ENCODE measurements at places on chromosomes 4 and X.
A peak's percentile ranks its signal among the peaks of the same experiment; 100 is the strongest.

- DNase-seq, result peak; percentile 26
These were observed 41.0 kb upstream of the GATB start for GRCh38 chr4:151801547-151802516.

DNA sequence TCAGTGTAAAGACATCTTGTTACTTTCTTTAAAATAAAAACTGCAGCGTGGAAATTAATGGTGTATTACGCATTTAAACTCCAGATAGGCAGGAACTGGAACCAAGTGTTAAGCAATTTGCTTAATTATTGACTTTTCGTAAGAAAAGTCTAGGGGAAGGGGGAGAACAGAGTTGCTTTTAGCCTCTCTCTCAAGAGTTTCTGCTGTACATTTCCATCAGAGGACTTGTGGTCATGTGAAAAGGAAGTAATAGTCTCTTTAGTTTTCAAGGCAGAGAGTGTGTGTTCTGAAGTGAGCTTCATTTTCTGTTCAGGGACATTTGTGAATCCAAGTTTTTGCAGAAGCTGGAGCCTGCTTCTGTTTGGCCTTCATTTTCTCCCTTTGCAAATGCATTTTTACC lies 127.2 kb downstream of the UBE2K start:
- no peak for DNase-seq

GRCh38 chr4:47413521-47413920 lies 50.0 kb downstream of the COMMD8 start:
- no peak for DNase-seq

GRCh38 chr4:79852305-79852730 lies 220.7 kb downstream of the ANTXR2 start:
- no peak for DNase-seq

- DNase-seq, result no peak
These were observed 392.8 kb upstream of the NR3C2 start for GRCh38 chr4:148834804-148835631.

- DNase-seq, result no peak
These were observed 473.7 kb downstream of the CENPC start for GRCh38 chr4:67071641-67072040.

DNA sequence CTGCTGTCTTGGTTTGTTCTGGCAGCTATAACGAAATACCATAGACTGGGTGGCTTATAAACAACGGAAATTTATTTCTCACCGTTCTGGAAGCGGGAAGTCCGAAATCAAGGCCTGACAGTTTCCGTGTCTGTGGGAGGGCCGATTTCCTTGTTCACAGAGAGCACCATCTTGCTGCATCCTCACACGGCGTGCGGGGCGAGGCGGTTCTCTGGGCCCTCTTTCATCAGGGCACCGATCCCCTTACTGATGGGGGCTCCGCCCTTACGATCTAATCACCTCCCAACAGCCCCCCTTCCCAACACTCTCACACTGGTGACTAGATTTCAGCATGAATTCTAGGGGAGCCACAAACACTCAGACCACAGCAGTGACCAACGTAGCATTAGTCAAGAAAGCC lies 578.3 kb upstream of the FAT1 start:
- no peak for DNase-seq

- DNase-seq, result no peak
These were observed 81.6 kb upstream of the TBC1D9 start for GRCh38 chr4:140837736-140838135.

- no peak for DNase-seq
These were observed 25.8 kb upstream of the DYNLT3 start for GRCh38 chrX:37873220-37873619.

DNA sequence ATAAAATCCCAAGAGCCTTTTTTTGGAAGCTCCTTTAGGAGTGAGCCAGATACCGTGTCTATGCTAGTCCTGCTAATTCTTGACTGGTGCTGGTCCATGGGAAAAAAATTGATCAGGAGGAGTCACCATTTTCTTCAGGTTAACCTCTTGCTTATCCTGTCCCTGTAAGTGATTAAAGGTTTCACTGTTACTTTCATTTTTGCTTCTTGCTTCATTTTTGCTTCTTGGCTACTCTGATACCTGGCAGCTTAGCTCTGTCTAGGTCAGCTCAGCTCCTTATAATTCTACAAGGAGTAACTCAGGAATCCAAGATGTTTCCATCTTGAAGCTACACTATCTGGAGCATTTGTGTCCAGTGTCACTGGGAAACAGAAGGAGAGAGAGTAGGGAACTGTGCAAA lies 45.7 kb downstream of the AFM start:
- no peak for DNase-seq

GRCh38 chrX:115949900-115950822 lies 220.4 kb upstream of the AGTR2 start:
- DNase-seq, result no peak

- DNase-seq, result no peak
These were observed 64.1 kb upstream of the LAS1L start for GRCh38 chrX:65598559-65599147.

GRCh38 chrX:53088136-53088974 lies 5.6 kb upstream of the KANTR start:
- peak; percentile 67 for DNase-seq

GRCh38 chr4:13627178-13627605 lies 333 bp downstream of the BOD1L1 start:
- DNase-seq, result peak; percentile 4

- no peak for DNase-seq
These were observed 74.2 kb downstream of the PPA2 start for GRCh38 chr4:105399532-105400161.

- DNase-seq, result no peak
These were observed 11.8 kb upstream of the PDGFC start for GRCh38 chr4:156983366-156983765.

DNA sequence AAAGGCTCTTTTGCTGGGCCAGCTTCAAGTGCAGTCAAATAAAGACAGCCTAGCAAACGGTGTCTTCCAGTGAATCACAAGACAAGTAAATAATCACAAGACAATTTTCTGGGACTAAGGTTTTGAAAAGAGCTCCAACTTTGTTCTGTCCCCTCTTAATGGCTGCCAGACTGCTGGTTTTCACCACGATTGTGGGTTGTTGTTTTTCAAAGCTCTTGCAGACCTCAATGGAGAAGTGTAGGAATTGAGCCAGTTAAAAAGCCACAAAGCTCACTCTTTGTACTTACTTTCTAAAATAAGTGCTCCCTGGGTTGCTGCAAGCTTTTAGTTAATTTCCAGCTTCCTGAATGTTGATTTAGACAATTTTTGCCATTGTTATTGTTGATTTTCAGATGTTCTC lies 405.8 kb upstream of the HTR2C start:
- DNase-seq, result no peak

- DNase-seq, result no peak
These were observed 71.5 kb upstream of the EDNRA start for GRCh38 chr4:147409350-147409749.

GRCh38 chr4:93261207-93261606 lies 567.3 kb upstream of the ATOH1 start:
- no peak for DNase-seq

- no peak for DNase-seq
These were observed 298.1 kb downstream of the INPP4B start for GRCh38 chr4:142547974-142548373.

DNA sequence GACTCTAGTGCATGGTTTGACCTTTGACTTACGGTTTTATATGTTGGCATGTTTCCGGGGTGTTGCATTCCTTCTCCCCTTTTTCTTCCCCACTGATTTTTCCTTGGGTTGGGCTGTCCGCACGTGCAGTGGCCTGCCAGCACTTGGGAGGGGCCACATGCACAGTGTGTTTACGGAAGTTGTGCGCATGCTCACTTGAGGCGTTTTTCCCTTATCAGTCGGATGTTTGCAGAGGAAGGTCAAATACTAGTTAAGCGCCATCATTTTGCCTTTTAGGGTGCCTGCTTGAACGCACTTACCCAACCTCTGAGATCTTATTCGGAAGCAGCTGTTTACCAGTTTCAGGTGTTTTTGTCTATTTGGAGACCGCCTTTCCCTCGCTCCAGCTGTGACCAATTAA lies 653.9 kb upstream of the AADAT start:
- no peak for DNase-seq

DNA sequence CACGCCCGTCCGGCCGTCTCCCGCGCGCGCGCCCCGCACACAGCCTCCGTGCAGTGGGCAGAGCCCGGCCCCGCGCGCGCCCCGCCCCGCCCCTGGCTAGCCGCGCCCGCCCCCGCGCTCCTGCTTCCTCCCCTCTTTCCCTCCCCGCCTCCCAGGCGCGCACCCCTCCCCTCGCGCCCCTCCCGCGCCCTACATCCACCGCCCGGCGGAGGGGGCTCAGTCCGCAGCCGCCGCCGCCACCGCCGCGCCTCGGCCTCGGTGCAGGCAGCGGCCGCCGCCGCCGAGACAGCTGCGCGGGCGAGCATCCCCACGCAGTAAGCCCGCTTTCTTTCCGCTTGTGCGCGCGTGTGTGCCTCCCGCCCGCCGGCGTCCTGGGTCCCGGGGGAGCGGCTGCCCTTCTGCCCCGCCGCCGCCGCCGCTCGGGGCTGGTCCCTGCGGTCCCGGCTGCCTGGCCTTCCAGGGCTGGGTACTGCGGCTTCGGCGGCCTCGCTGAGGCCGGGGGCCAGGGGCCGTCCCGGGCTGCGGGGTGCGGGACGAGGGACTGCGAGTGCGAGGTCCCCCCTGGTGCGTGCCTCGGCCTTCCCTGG lies at the start of gene FHL1:
Gene FHL1, plus strand, starts transcription at position 219 of the 587 bp plus-strand sequence.
- no peak for DNase-seq

GRCh38 chr4:51895816-51896408 lies 53.0 kb downstream of the DCUN1D4 start:
- DNase-seq, result peak; percentile 25

GRCh38 chr4:6641971-6642320 lies 1.5 kb downstream of the MRFAP1 start:
- DNase-seq, result no peak

GRCh38 chr4:185654311-185654710 lies 119.0 kb upstream of the PDLIM3 start:
- no peak for DNase-seq

DNA sequence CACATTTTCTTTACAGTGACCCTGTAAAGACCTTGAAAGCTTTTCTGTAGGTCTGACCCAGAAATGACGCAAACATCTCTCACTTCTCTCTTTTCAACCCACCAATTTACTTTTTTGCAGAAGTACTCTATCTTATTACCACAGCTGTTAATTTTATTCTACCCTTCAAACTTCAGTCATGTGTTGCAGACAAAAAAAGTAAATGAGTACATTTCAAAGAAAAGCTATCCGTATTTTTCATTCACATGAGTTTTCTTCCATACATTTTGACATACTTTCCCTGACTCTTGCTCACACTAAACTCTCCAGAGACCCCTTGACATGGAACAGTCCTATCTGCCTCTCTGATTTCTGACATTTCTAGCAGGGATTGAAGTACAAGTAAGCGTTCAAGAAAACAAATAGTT lies 51.7 kb downstream of the SLC7A11 start:
- DNase-seq, result no peak

GRCh38 chr4:183229397-183229796 lies 90.7 kb downstream of the CLDN22 start:
- DNase-seq, result no peak

- no peak for DNase-seq
These were observed 819.1 kb upstream of the EPHA5 start for GRCh38 chr4:66489370-66489769.

- DNase-seq, result no peak
These were observed 763 bp downstream of the PYURF start for GRCh38 chr4:88522702-88523324.

DNA sequence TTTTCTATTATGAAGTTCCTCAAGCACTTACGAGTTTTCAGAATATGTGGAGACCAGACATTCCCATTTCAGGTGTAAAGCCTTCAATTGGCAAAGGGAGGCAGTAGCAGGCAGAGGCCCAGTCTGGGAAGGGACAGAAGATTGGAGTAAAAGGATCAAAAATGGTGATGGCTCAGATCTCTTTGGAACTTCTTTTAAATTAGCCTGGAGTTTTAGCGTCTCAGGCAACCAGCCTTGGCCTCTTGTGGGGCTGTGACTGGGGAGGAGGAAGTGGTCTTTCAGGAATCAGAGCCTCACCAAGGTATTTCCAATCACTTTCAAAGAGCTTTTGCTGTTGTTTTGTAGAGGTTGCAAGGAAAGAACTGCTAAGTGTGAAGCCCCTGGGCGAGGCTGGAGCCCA lies 239.1 kb downstream of the FRAS1 start:
- DNase-seq, result no peak

- DNase-seq, result no peak
These were observed 1.4 kb upstream of the C4orf50 start for GRCh38 chr4:6019316-6020263.

DNA sequence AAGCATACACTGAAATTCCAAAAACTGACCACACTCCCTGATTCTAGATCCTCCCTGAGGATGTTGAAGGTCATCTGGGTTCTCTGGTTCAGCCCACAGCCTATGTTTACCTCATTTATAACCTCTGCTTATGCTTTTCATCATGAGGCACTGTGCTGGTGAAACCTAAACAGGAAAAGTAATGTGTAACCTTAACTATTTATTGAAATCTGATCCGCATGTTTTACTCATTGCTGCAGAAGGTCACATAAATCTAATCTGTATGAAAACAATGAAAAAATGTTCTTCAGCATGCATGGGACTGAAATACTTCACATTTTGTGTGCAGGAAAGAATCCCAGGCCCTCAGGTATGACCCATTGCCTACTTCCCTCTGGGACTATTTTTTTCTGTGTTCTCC lies 30.3 kb downstream of the UCHL1 start:
- no peak for DNase-seq

- DNase-seq, result no peak
These were observed 487.4 kb upstream of the TENM3 start for GRCh38 chr4:181755846-181756245.

- DNase-seq, result no peak
These were observed 93.1 kb upstream of the ESX1 start for GRCh38 chrX:104347860-104348259.

- DNase-seq, result peak; percentile 36
These were observed 36.0 kb downstream of the GAB3 start for GRCh38 chrX:154714925-154715324.

- no peak for DNase-seq
These were observed 17.3 kb downstream of the ASMTL start for GRCh38 chrX:1435241-1435895.

GRCh38 chrX:44223150-44223549 lies 120.3 kb downstream of the EFHC2 start:
- DNase-seq, result no peak

GRCh38 chr4:151792530-151792929 lies 31.7 kb upstream of the GATB start:
- DNase-seq, result no peak

- DNase-seq, result no peak
These were observed 199.2 kb downstream of the SHROOM3 start for GRCh38 chr4:76634220-76634619.

GRCh38 chr4:164402554-164402953 lies 351.4 kb upstream of the SMIM31 start:
- DNase-seq, result no peak
